HS-5 (cell line): ENCODE measurements at places on chromosomes 16 and 17.

DNA sequence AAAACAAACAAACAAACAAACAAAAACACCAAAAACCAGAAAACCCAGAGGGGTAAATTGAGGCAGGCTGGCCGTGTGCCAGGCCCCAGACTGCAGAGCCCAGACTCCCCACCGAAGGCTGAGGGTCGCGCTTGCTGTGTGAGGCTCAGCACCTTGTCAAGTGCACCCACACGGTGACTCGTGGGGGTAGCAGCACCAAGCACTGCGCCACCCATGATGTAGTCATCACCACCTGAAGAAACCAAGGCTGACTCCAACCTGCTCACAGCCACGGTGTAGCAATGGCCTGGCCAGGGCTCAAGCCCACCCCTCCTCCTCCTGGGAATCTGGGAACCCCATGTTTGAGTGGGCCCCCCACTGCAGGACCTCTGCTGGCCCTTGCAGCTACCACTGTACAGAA is 11.9 kb downstream of the MCRIP1 start:
- no peak for DNase-seq

- no peak for DNase-seq
Observed at GRCh38 chr17:42141382-42141781, 13.4 kb downstream of the RAB5C start.

DNA sequence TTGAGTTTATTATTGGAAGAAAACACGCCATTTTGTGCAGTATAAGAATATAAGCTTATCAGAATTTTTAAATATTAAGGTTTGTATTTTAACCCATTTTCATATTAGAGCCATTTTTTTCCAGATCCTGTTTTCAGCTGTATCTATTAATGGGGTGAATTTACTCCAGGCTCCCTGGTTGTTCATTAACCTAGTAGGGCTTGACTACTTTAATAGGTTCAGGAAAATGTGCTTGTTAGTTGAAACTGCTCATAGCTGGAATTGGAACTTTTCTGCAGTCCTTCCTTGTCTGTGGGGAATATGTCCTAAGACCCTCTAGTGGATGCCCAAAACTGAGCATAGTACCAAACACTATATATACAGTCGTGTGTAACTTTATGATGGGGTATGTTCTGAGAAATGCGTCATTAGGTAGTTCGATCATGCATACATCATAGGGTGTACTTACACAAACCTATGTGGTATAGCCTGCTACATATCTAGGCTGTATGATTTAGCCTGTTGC is 28.0 kb downstream of the NFAT5 start:
- no peak for DNase-seq

GRCh38 chr16:5026664-5027063 is 7.1 kb downstream of the NAGPA start:
- DNase-seq, result no peak

- DNase-seq, result no peak
Observed at GRCh38 chr17:45429339-45430005, 3.2 kb downstream of the ARHGAP27 start.

- DNase-seq, result no peak
Observed at GRCh38 chr17:58660621-58661020, 31.2 kb downstream of the TEX14 start.

DNA sequence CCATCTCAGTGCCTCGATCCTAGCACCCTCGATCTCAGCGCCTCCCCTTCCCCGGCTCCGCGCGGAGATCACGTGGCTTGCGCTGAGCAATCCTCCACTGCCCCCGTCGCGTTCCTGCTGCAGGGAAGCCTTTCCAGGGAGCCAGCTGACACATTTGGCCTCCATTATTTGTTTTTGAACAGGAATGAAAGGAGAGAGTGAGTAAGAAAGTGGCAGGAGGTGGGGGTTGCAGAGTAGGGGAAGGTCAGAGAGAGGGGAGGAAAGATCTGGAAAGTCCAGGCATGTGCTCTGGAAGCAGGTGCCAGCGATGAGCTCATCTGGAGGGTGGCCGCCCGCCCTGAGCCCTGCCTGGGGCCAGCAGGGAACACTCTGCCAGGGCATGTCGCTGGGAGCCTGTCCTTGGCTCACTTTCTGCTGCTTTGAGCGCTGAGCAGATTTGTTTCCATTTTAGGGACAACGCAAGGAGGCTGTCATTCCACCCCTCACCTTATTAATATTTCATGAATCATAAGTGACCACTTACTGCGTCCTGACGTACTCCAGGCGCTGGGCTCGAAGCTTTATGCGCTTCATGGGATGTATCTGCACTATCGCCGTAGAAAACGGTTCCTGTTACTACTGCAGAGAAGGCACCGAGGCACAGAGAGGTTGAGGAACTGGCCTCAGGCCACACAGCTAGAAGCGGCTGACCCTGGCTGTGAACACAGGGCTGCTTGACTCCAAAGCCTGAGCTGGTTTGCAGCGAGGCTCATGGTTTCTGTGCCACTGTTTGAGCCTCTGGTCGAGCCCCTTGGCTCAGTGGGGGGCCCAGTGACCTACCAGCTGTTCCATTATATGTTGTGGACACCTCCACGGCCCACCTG is 283.1 kb downstream of the SEC14L1 start:
- peak; percentile 67 for DNase-seq

DNA sequence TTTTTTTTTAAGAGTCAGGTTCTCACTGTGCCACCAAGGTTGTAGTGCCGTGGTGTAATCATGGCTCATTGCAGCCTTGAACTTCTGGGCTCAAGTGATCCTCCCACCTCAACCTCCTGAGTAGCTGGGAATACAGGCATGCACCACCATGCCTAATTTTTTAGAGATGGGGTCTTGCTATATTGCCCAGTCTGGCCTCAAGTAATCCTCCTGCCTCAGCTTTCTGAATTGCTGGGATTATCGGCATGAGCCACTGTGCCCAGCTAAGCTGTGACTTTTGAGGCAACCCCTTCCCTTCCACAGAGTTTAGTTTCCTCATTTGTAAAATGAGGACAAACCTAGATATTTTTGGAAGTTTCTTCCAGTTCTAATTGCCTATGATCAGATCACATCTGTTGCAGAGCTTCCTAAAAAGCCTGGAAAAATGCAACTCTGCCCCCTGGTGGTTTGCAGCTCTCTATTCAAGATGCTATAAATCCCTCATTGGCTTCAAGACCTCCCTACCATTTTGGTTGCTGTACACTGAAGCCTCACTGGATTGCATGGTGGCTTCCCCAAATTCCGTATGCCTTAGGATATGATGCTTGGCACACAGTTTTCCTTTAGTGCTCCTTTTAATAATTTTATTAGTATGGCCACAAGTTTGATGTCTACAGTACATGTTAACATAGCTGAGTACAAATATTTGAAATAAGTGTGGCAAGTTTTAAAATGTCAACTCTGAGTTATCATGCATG is 19.3 kb downstream of the GDE1 start:
- no peak for DNase-seq
